ENCODE measurements at places on chromosomes 2 and 18.

DNA sequence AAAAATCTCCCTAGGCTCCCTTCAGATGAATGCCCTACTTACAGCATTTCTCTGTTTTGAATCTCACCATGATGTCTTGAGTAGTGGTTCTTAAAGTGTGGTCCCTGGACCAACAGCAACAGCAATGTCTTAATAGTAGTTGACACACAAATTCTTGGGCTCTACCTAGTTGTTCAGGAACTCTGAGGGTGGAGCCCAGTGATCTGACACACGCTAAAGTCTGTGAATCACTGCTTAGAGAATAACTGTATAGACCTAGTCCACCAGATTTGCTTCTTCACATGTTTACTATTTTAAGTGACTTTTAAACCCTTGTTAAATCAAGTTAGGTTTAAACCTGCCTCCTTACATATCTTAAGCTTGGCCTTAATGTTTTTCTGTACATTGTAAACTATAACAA lies 47.6 kb upstream of the ARHGAP15 start:
- DNase-seq = no peak

GRCh38 chr2:74534411-74534810 lies 4.7 kb downstream of the HTRA2 start:
- no peak for DNase-seq

DNA sequence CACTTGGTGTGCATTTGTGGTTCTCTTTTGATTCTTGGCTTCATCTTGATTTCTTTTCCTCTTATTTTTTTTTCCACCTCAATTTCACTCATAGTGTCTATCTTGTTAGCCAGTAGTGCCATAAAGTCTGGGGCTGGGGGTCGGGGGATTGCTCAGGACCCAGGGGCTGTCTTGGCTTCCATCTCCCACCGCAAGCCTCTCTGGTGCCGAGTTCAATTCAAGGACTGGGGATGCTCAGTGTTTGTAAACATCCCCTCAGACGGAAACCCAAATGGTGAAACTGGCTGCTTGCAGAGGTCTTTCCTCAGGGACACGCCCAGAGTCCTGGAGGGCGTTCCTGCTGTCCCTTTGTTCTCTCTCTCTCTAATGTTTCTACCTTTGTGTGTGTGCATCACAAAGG lies 173.3 kb downstream of the TWIST2 start:
- DNase-seq = no peak

- DNase-seq = peak; percentile 82
Measured at GRCh38 chr2:7427293-7428060, 510.3 kb downstream of the RNF144A start.

- DNase-seq = no peak
Measured at GRCh38 chr2:232776435-232776834, at the start of gene KCNJ13. TSS of gene KCNJ13 (minus strand) at chr2:232776565. CDS start at chr2:232771362, 5,203 bp downstream.

- DNase-seq = peak; percentile 99
Measured at GRCh38 chr2:218806346-218806978, 24.5 kb downstream of the CYP27A1 start.
